ENCODE measurements at places on chromosomes 11 and 22. TPM values are rescaled to one million over a fixed set of nuclear protein-coding genes. Genes with fewer than 3 reads are reported as not detected.
A peak's percentile ranks its signal among the peaks of the same experiment; 100 is the strongest.

- peak overlapping the region; percentile 70 for H3K4me3 ChIP-seq
- peak overlapping the region; percentile 60 for H3K27ac ChIP-seq
- peaks cover 29% of the 10 kb centered on the region for H3K36me3 ChIP-seq
These were observed 975 bp upstream of the MDK start for GRCh38 chr11:46380340-46381047.

DNA sequence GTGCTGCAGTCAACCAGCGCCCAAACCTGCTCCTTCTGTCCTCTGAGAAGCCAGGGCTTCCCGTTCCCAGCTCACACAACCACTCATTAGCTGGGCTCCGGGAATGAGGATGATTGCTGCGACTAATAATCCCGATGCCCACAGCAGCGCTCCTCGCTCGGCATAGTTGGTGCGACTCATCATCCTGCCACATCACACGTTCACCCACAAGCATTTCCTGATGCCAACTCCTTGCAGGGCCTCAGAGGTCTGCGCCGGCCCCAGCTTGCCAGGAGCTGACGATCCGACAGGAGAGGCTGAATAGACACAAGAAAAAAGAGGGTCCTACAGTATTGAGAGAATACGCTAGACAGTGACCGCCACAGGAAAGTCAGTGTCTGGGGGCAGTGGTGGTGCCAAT lies 10.6 kb upstream of the CSNK1E start:
- peaks cover 6% of the 10 kb centered on the region for H3K27me3 ChIP-seq
- DNase-seq: no peak
- peaks cover 4% of the 10 kb centered on the region for H3K4me1 ChIP-seq
- H3K27ac ChIP-seq: no peak overlapping the region
- H3K36me3 ChIP-seq: no peaks in the 10 kb centered on the region
- no peak overlapping the region for H3K4me3 ChIP-seq

- no peak for DNase-seq
- no peak overlapping the region for H3K27ac ChIP-seq
- no peaks in the 10 kb centered on the region for H3K4me1 ChIP-seq
- H3K36me3 ChIP-seq: no peaks in the 10 kb centered on the region
- H3K27me3 ChIP-seq: peaks cover 19% of the 10 kb centered on the region
These were observed 2.6 kb upstream of the P2RY6 start for GRCh38 chr11:73269459-73270015.

- no peaks in the 10 kb centered on the region for H3K27me3 ChIP-seq
- no peak for DNase-seq
- peak overlapping the region; percentile 63 for H3K4me3 ChIP-seq
- peaks cover 65% of the 10 kb centered on the region for H3K36me3 ChIP-seq
These were observed 13.6 kb upstream of the JAML start for GRCh38 chr11:118238421-118238820.

GRCh38 chr22:19419464-19420178 lies 11.9 kb downstream of the HIRA start:
- H3K4me1 ChIP-seq: peaks cover 71% of the 10 kb centered on the region
- H3K27ac ChIP-seq: peak overlapping the region; percentile 87
- H3K36me3 ChIP-seq: peaks cover 25% of the 10 kb centered on the region
- DNase-seq: peak; percentile 67
- no peaks in the 10 kb centered on the region for H3K27me3 ChIP-seq
- peak overlapping the region; percentile 12 for H3K4me3 ChIP-seq

- no peaks in the 10 kb centered on the region for H3K36me3 ChIP-seq
- H3K27me3 ChIP-seq: no peaks in the 10 kb centered on the region
- H3K4me3 ChIP-seq: no peak overlapping the region
These were observed 20.0 kb downstream of the FIBIN start for GRCh38 chr11:27013781-27014361.

DNA sequence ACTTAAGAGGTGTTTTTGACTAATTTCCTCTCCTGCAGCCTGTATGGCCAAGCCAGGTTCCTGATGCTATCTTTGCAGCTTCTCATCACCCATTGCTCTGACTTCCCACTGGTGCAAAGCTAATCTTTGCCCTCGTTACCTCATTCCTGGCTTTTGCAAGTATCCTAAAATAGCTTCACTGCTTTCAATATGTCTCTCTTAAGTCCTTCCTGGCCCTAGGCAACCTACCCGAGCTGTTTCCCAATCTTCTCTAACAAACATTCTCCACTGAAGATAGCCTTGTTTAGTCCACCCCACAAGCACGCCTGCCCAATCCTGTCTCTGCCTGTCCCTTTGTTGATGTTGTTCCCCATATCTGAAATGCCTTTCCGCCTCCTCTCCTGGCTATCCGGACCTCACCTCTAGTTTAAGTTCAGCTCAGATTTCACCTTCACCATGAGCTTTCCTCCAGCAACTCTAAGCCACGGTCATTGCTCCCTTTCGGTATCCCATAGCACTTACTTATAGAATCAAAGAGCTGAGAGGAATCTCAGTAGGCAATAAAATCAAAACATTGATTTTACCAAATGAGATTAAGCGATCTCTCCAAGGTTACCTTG lies 30.1 kb upstream of the CECR2 start:
- peaks cover 12% of the 10 kb centered on the region for H3K27me3 ChIP-seq
- no peaks in the 10 kb centered on the region for H3K4me1 ChIP-seq
- no peaks in the 10 kb centered on the region for H3K36me3 ChIP-seq

- H3K4me3 ChIP-seq: no peak overlapping the region
- H3K4me1 ChIP-seq: no peaks in the 10 kb centered on the region
- no peaks in the 10 kb centered on the region for H3K36me3 ChIP-seq
- H3K27me3 ChIP-seq: no peaks in the 10 kb centered on the region
These were observed 752.8 kb downstream of the OPCML start for GRCh38 chr11:132779497-132779896.

- no peaks in the 10 kb centered on the region for H3K36me3 ChIP-seq
- no peaks in the 10 kb centered on the region for H3K4me1 ChIP-seq
- no peak overlapping the region for H3K27ac ChIP-seq
These were observed 110.2 kb upstream of the MTNR1B start for GRCh38 chr11:92859156-92859690.

DNA sequence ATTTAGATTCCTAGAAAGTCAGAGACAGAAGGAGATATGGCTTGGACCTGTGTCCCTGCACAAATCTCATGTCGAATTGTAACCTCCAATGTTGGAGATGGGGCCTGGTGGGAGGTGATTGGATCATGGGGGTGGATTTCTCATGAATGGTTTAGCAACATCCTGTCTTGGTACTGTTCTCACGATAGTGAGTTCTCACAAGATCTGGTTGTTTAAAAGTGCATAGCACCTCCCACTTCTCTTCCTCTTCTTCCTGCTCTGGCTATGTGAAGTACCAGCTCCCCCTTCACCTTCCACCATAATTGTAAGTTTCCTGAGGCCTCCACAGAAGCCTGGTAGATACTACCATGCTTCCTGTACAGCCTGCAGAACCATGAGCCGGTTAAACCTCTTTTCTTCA lies 27.6 kb upstream of the PAMR1 start:
- no peak for DNase-seq
- H3K27me3 ChIP-seq: peaks cover 10% of the 10 kb centered on the region
- H3K4me1 ChIP-seq: no peaks in the 10 kb centered on the region
- no peak overlapping the region for H3K27ac ChIP-seq
- no peak overlapping the region for H3K4me3 ChIP-seq
- no peaks in the 10 kb centered on the region for H3K36me3 ChIP-seq

PANX3 gene
- total RNA-seq: not detected

PPFIBP2 gene
- 24.7 TPM for total RNA-seq

CHST1 gene
- total RNA-seq: not detected

CLCF1 gene
- total RNA-seq: 0.71 TPM

BRSK2 gene
- not detected for total RNA-seq
